ENCODE measurements at places on chromosomes 12 and 14.

GRCh38 chr14:72590577-72590976, 303.3 kb downstream of the DPF3 start:
- DNase-seq = no peak

DNA sequence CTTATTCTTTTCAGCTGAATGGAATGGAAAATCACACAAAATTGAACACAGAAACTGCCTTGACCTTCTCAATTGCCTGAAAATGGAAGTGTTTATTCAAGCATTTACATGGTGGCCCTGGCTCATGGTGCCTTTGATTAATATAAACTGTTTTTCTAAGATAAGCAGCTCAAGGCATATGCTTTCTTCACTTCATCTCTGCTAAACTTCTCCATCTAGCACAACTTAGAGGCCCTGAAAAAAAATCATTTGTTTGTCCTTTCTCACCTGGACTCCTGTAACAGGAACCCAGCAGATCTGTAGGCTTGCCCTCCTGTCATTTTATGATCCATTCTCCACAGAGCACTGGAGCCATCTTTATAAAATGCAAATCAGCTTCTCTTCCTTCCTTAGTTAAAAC, 117.5 kb upstream of the KRR1 start:
- DNase-seq = no peak

GRCh38 chr12:110039085-110039807, 9.1 kb downstream of the C12orf76 start:
- peak; percentile 77 for DNase-seq

DNA sequence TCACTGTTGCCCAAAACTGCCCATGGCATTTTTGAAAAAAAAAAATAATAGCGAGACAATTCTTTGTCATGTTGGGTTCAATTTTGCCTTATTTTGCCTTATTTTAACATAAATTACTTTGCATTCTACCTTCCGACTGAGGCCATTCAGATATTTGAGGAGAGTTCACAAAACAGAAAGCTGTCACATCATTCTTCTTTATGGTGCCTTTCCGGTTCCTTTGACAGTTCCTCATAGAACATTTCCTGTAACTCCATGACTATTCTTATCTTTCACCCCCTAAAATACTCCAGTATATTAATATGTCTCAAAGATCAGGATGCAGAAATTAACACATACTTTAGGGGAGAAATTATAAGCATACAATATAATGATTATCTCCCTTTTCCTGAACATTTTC, 476.7 kb downstream of the NOVA1 start:
- no peak for DNase-seq

DNA sequence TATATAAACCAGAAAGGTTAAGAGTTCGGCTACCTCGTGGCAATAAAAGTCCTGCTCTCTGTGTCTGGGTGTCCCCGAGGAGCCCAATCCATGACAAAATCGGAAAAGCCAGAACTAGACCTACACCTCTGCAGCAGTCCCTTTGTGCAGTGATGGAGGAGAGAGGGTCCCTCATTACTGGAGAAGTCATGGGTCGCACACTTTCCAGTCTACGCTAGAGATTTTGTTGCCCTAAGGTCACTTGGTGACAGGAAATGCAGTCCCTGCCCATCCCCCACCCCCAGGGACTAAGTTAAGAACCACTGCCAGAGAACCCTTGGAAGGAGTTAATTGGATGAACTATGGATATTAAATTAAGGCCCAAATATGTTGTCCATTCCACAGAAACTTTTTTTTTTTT, 104.4 kb upstream of the ATF7IP start:
- no peak for DNase-seq

GRCh38 chr14:68968721-68969120, 10.4 kb downstream of the ACTN1 start:
- no peak for DNase-seq

GRCh38 chr12:84124211-84124610, 788.4 kb downstream of the SLC6A15 start:
- no peak for DNase-seq

DNA sequence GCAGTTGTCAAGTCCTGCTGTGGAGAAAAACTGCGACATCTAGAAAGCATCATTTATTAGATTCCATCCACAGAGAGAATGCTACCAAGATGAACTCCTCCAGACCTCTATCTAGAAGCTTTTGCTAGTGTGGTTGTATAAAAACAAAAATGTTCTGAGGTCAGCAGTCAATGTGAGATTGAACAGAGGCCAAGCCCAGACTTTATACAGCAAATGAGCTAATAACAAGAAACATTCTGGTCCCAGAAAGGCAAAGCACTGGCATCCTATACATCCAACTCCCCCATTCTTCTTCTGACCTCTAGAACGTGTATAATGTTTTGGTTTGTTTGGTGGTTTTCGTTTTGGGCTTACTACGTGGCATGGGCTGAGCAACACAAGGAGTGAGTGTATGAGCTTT, 26.7 kb upstream of the RIN3 start:
- no peak for DNase-seq

DNA sequence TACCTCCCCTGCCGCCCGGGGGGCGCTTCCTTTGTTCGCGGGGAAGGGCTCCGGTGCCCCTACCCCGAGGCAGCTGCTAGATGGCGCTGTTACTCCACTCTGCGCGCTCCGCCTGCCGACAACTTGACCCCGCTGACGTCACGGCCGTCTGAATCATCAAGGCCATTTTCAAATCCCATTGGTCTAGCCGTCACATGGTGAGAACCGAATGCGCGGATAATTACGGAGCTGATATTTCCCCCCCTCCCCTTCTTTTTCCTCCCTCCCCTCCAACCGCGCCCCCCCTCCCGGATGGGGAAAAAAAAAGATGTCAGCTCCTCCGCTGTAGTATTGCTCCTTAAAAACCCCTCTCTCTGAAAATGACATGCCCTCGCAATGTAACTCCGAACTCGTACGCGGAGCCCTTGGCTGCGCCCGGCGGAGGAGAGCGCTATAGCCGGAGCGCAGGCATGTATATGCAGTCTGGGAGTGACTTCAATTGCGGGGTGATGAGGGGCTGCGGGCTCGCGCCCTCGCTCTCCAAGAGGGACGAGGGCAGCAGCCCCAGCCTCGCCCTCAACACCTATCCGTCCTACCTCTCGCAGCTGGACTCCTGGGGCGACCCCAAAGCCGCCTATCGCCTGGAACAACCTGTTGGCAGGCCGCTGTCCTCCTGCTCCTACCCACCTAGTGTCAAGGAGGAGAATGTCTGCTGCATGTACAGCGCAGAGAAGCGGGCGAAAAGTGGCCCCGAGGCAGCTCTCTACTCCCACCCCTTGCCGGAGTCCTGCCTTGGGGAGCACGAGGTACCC, at the start of gene HOXC10:
Gene HOXC10, plus strand, starts transcription at position 246 of the 791 bp plus-strand sequence. Its CDS starts 114 bp downstream, at position 360.
- DNase-seq = peak; percentile 95

DNA sequence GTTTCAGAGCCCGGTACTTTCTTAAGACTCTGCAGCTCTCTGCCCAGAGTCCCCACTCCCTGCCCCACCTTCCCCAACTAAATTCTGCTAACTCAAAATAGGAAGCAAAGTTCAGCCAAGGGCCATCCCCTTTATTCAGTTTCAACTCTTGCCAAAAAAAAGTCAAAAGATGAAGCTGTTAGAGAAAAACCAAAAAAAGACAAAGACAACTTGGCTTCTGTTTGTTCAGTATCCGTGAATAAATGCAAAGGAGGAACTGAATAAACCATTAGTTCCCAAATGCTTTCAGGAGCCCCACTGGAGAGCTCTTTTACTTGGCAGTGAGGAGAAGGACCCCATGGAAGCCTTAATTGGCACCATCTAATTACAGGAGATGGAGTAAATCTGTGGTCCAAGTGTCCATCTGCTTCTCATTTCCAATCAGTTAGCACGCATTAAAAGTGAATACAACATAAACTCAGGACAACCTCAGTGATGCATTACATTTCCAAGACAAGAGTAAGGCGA, 155.4 kb upstream of the GZMB start:
- no peak for DNase-seq

DNA sequence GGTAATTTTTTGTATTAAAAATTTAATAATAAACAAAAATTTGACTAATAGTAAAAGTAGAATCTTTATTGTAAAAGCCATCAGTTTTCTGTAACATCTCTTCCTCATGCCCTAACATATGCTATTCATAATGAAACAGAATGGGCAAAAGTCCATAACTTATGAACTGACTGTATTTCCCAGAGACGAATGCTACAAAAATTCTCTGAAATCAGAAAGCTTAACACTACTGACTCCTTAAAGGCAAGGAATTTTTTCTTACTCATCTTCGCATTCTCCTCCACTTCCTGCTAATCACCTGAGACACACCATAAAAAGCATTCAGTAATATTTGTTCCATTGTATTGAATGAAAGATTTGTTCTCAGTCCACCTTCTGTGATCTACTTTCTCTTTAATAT, 17.6 kb downstream of the MON2 start:
- no peak for DNase-seq

DNA sequence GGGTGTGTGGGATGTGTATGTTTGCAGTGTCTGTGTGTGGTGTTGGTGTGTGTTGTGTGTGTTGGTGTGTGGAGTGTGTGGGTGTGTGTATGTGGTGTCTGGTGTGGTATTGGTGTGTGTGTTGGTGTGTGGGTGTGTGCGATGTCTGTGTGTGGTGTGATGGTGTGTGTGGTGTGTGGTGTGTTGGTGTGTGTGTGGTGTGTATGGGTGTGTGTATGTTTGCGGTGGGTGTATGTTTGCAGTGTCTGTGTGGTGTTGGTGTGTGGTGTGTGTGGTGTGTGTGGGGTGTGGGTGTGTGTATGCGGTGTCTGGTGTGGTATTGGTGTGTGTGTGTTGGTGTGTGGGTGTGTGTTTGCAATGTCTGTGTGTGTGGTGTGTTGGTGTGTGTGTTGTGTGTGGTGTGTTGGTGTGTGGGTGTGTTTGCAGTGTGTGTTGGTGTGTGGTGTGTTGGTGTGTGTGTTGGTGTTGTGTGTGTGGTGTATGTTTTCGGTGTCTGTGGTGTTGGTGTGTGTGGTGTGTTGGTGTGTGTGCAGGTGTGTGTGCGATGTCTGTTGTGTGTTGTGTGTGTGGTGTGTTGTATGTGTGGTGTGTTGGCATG, 15.7 kb downstream of the MLXIP start:
- no peak for DNase-seq

DNA sequence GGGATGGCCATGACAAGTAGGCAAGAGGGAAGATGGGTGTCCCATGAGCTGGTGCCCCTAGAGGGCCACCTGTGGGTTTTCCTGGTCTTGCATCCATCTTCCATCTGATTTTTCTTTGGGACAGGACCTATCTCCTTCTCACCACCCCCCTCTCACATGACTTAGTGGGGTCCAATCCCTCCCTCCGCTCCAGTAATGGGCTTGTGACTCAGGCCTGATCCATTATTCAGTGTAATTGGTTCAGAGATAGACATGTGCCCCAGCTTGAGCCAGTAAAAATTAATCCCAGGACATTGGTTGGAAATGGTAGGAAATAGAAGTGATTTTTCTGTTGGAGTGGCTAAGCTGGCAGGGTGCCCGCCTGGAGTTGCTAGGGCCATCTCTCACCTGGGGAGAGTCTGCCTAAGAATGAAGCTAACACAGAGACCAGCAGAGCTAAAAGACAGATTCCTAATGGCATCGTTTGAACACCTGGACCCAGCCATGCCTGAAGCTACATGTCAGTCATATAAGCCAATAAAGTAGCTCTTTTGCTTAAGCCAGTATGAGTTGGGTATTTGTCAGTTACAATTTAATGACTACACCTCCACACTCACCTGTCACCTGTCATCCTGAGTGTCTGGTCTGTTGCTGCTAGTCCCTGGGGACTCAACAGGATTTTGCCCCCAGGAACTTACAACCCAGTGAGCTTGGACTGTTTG, 14.7 kb downstream of the RASAL1 start:
- no peak for DNase-seq

GRCh38 chr12:63319386-63319785, 168.4 kb upstream of the AVPR1A start:
- no peak for DNase-seq

DNA sequence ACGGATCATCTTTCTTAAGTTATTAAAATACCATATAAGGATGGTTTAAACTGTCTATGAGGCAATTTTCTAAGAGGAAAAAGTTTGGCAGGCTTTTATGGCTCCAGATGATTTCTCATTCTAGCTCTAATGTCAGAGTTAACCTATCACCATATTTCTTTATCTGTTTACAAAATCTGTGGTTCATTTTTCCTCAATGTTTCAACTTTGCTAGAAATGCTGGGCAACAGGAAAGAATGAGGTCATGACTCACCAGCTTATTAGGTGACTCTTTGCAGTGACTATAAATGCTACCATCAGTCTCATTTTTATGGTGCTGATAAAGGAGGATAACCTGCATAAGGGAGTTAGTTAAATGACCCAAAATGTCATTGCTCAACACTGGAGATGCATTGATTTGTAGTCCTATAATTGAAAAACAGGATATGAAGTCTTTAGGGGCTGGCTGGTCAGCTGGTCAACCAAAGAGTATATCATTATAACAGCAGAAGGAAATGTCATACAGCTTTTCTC, 45.3 kb upstream of the RAP1B start:
- DNase-seq = peak; percentile 70

GRCh38 chr12:32107359-32108267, 966 bp downstream of the BICD1 start:
- DNase-seq = no peak

DNA sequence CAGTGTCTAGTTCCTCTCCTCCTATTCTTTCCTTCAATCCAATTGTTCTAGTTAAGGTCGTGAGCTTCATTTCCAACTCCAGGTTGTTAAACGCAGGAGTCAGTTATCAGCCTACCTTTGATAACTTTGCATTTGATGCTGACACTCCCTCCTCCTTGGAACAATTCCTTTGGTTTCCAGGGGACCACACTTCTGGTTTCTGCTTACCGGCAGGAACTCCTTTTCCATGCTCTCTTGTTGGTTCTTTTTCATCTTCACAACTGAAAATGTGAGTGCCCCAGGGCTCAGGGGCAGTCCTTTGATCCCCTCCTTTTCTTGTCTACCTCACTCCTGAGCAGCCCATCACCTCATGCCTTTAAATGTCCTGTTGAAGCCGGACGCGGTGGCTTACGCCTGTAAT, 5.0 kb downstream of the EEF1AKMT3 start:
- no peak for DNase-seq

GRCh38 chr14:102620413-102620812, 28.0 kb downstream of the RCOR1 start:
- no peak for DNase-seq

GRCh38 chr14:24398653-24399446, at the start of gene NYNRIN:
NYNRIN (plus strand) TSS chr14:24399003; CDS start chr14:24399247, 244 bp downstream.
- DNase-seq = no peak

- no peak for DNase-seq
Observed at GRCh38 chr12:75554556-75554880, 43.1 kb upstream of the KRR1 start.

- peak; percentile 26 for DNase-seq
Observed at GRCh38 chr14:76761136-76761959, at the start of gene VASH1. VASH1 (plus strand) TSS chr14:76761468; CDS start chr14:76762822, 1,354 bp downstream.

DNA sequence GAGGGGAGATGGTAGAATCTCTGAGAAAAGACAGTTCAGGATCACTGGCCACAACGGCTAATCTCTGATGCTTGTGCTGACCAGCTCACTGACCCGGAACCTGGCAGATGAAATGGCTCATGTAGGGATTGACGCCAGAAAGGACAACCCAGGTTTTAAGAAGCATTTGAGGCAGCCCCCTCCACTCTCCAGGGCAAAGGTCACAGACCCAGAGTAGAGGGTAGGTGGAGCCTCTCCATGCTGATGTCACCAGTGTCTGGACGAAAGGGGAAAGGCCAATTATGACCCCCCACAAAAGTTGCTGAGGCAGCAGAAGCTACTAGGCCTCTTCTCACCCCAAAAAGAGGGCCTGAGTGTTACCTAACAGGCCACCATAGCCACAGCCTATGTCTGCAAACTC, 1.2 kb downstream of the METTL1 start:
- no peak for DNase-seq

- no peak for DNase-seq
Observed at GRCh38 chr12:69027411-69027881, 94.5 kb upstream of the CPM start.

GRCh38 chr14:30450631-30451545, 108.1 kb upstream of the G2E3 start:
- DNase-seq = peak; percentile 4
